ENCODE measurements at places on chromosomes 4 and X.

DNA sequence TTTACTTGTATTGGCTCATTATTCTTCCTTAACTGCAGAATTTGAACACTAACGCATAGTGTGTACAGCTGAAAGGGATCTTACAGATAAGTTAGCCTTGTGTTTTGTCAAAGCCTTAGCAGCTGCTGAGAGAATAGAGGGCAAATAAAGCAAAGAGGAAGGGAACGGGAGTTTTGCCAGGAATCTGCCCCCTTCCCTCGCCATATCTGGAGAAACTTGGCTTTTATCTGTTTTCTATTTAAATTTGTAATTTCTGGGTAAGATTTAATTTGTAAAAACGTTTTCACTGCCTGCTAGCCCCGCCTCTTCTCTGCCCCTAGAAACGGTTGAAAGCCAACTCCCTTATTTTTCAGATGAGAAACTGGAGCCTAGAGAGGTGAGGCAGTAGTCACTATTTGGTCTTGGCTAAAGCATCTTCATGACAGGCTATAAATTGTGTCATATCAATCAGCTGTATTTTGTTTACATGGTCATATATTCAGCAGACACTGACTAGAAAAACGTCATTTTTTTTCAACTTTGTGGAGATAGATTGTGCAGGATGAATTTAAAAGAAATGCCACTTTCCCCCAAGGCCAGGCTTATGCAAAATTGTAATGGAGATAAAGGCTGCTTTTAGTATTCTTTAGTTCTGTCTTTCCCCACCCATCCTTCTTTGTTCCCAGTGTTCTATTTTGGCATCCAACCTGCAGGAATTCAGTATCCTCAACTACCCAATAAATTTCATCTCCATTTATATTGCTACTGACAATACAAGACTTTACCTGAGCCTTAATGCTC lies 319.4 kb downstream of the SH2D1A start:
- DNase-seq, result no peak

- DNase-seq, result peak; percentile 26
Measured at GRCh38 chr4:78517050-78517652, 34.4 kb upstream of the ANXA3 start.

DNA sequence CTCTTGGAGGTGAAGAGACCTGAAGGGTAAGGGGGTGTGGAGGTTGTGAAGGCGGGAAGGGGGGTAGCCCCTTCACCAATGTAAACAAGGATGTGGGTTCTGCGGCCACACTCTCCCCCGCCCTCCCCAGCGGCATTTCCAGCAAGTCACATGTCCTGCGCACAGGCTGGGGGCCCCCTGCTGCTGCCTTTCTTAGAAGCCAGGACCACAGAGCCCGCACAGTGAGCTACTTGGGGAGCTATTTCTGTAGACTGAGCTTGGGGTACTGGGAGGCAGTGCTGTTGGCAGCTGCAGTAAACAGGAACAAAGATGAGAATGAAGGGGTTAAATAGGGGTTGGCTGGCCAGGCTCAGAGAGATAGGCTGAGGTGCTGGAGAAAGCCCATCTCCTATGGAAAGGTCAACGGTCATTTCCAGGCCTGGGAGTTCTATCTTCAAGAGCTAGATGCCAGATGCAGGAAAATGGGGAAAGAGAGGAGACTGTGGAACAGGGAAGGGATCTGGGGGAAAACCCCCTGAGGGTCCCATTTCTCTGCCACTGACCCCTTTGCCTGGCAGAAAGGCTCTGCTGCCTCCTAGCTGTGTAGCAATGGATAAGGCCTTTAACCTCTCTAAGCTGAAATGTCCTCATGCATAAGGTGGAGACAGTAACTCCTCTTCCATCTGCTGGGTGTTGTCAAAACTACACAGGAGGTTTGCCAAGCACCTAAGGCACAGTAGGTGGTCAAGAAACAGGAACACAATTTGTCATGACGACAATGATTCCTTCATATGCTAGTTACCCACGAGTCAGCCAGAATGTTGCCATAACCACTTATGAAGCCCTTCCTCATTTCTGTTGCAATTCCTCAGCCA lies 18.5 kb upstream of the PIM2 start:
- no peak for DNase-seq

DNA sequence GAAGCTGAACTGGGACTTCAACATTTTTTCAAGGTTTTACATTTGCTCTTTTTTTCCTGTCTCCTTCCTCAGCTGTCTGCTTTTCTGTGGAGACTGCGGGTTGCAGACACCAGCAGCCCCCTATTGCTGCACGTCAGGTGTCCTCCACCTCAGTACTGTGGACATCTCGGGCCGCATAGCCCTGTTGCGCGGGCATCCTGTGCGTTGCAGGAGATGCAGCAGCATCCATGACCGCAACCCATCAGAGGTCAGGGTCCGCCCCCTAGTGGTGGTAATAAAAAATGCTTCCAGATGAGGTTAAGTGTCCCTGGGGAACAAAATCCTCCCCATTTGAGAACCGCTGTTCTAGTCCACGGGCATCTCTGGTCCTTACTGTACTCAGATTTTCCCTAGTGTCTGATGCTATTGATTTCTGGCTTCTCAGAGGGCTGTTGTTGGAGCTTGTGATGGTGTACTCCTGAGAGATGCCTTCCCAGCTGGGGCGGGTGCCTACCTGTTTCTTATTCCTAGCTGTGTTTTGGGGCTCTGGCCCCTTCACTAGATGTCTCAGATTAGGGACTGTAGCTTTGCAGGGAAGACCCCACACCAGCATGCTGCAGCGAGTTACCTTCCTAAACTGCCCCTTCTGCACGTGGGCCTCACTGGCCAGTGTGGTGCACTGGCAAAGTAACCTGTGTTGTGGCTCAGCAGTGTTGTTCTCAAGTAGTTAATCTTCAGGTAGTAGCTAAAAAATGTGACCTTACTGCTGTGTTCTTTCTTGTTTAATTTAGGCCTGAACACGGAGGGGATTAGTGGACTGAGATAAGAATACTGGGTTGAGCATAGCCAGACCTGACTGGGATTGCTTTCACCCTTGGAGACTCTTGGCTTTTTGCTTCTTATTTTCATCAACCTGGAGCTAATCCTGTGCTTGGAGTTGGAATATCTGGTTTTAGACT lies 28.2 kb downstream of the NSD2 start:
- peak; percentile 76 for DNase-seq

GRCh38 chr4:148852092-148852699 lies 410.0 kb upstream of the NR3C2 start:
- no peak for DNase-seq

DNA sequence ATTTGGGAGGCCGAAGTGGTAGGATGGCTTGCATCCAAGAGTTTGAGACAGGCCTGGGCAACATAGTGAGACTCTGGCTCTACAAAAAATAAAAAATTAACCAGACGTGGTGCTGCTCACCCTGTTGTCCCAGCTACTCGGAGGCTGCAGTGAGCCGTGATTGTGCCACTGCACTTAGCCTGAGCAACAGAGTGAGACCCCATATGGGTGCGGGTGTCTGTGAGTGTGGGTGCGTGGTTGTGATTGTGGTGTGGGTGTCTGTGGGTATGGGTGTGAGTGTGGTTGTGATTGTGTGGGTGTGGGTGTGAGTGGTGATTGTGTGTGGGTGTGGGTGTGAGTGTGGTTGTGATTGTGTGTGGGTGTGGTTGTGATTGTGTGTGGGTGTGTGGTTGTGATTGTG lies 114.6 kb downstream of the UBE2K start:
- no peak for DNase-seq

GRCh38 chr4:105191621-105192210 lies 45.0 kb downstream of the TET2 start:
- DNase-seq, result no peak

- no peak for DNase-seq
Measured at GRCh38 chr4:8276358-8277240, 7.0 kb downstream of the HTRA3 start.

DNA sequence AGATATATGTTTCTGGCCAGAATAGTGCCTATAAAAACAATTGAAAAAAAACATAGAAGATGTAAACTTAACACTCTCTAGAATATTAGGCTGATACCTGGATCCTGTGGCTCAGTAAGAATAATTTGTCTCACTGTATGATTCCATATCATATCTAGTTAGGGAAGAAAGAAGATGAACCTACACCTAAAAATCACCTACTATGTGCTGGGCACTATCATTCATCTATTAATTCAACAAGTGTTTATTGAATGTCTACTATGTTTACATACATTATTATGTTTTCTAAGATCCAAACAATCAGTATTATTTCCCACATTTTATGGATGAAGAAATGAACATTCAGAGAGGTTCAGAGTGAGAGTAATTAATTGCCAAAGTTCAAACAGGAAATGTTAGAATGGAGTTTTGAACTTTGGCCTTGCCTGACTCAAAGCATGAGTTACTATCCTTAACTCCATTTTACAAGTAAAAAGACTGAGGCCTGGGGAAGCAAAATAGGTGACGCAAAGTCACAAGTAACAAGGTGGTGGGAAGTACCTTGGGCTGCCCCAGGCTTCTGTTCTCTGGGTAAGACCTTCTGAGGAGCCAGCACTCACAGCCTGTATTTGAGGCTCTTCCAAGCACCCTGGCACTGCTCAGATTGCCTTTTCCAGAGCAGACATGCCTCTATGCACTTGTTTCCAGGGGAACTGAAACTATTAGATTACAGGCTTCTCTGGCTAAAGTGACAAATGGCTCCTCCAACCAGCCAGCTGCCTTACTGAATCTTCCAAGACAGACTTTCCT lies 111.1 kb upstream of the ACSL4 start:
- DNase-seq, result no peak

DNA sequence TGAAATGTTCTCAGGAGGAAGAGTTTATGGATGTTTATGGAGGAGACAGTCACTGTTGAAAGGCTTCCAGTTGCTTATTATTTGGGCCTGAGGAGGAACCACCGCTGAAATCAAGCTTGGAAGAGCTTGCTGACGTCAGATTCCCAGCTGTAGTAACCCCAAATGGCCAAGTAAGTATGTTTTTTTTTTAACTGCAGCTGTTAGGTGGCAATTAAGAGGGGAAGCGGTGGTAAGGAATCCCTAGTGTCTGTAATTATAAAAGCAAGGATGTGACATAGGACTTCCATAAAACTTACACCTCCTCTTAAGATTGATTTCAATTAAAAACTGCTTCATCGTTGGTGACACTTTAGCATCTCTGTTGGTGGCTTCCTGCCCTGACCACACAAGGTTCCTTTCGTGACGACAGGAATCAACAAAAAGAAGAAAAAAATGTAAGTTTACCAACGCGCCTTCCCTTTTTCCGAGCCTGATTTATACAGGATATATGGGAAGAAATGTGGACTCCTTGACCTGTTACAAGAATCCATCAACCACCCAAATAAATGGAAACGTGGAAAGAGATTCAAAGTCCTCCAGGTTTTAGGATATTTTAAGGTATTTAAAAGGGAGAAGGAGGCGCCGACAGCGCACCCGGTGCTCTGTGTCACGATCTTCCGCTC lies 884 bp downstream of the RELL1 start:
- no peak for DNase-seq

DNA sequence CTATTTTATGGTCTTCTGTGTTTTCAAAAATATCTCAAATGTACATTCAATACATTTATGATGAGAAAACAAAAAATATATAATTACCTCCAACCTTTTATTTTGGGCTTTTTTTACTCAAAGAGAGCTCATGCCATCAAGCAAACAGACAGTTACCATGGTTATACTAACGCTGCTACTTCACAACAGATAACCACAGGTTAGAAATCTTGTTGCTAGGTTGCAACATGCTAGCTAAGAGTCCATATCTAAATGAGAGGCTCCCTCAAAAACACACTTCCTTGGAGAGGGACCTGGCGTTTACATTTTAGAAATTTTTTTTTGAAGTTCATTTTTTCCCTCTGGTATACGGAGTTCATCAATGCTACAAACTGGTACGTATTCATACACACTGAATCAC lies 44.3 kb downstream of the TBC1D9 start:
- DNase-seq, result no peak

DNA sequence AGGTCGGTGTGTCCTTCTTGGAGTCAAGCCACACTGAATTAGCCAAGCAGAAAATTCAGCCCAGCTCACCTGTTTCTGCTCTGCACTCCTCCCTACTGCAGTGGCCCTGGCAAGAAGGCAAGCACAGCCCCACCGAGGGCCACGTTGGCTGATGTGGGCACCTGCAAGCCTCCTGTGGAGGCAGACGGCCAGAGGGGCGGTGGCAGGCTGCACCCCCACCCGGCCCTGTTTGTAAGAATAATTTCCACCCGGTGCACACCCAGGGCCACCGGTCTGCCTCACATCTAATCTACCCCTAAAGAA lies 18.8 kb downstream of the PPP2R2C start:
- no peak for DNase-seq

DNA sequence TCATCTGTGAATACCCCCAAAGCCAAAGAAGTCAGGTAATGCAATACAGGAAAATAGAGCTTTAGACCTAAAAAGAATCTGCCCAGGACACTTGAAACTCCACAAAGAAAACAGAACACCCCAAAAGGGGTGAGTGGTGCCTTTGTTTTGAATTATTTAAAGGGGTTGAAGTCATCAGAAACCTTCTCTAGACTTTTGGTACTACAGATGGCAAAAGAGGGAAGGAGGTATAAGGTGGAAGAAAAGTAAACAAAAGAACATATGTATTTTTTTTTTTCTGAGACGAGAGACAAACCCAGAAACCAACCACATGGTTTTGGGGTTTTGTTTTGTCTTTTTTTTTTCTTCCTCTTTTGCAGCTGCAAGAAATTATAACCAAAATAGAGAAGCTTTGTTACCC lies 1477.8 kb downstream of the C4orf33 start:
- DNase-seq, result no peak

- DNase-seq, result no peak
Measured at GRCh38 chrX:6813836-6814370, 279.0 kb upstream of the VCX3A start.

GRCh38 chr4:52551487-52551886 lies 107.6 kb downstream of the USP46 start:
- DNase-seq, result no peak

DNA sequence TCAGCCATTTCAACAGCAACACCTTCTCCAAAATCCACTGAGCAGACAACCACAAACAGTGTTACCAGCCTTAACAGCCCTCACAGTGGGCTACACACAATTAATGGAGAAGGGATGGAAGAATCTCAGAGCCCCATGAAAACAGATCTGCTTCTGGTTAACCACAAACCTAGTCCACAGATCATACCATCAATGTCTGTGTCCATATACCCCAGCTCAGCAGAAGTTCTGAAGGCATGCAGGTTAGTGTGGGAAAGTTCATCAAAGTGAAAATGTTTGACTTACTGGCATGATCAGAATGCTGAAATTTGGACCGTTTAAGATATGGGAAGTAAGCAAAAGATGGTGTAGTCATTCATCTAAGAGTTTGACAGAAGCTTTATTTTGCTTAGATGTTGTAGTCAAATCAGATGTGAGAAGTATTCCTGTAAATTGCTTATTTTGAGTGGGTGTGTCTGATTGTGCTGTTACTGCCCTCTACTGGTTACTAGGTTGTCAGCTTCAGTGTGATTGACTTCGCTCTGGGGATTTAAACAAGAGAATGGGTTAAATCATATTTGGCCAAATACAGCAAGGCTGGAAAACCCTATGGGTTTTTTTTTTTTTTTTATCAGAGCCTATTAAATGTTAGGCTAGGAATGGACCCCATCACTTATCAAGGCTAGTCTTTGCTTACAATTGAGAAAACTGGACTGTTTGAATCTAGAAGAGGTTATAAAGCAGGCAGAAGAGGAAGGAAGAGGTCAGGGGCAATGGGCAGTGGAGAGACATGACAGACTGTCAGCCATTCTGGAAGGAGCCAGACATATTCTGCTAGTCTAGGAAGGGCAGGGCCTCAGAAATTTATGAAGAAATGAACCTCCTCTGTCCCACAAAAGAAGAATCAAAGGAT lies 130.3 kb downstream of the DIPK2B start:
- DNase-seq, result peak; percentile 1

GRCh38 chrX:37349221-37350033 lies at the start of gene PRRG1:
TSS of gene PRRG1 (plus strand) at chrX:37349364. CDS start at chrX:37406250, 56,886 bp downstream.
- DNase-seq, result peak; percentile 73

GRCh38 chrX:5145957-5146356 lies 1082.7 kb downstream of the NLGN4X start:
- no peak for DNase-seq

Data from RWPE1 (cell line).